ENCODE measurements at places on chromosomes 6 and 20. TPM values are rescaled to one million over a fixed set of nuclear protein-coding genes. Genes with fewer than 3 reads are reported as not detected.
A peak's percentile ranks its signal among the peaks of the same experiment; 100 is the strongest.

GRCh38 chr6:155968921-155969320 is 513.3 kb upstream of the NOX3 start:
- DNase-seq, result no peak

The VSX1 gene
- polyA plus RNA-seq, result not detected

GRCh38 chr6:164409309-164410009 is 899.9 kb downstream of the C6orf118 start:
- DNase-seq, result peak; percentile 15

- no peak for DNase-seq
These were observed 9.9 kb upstream of the RNASET2 start for GRCh38 chr6:166966268-166966667.

The RGS17 gene
- polyA plus RNA-seq, result 0.86 TPM

GRCh38 chr20:23404196-23404595 is 17.1 kb downstream of the NAPB start:
- no peak for DNase-seq

DNA sequence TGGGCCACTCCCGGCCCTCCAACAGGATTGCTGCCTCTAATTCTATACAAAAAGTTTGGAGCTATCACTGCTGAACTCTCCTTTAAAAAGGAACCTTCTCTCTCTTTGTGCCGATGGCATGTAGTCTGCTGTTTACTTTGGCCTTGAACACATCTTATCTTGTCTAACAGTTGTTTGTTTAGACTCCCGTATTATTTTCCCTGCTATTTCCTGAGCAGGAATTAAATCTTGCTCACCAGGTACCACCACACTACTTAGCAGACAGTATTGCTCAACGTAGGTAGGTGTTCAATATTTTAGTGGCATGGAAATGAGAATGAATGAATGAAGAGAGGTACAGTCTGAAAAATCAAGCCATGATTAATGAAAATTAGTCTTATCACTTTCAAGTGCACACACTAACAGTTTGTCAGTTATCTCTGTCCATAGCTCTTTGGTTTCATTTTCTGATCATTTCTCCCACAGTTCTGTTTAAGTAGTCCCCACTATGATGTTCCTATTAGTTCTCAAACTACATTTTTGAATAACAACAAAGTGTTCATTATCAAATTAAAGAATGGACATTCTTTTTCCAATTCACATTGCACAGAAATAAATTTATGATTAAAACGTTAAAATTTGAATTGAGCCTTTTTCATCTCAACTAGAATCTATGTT is 6.8 kb upstream of the HEY2 start:
- DNase-seq, result no peak

All from muscle of arm (tissue), 14 donors.